ENCODE measurements at places on chromosomes 1 and 21.

- peaks cover 5% of the 10 kb centered on the region for H3K27me3 ChIP-seq
- DNase-seq: peak; percentile 93
- peaks cover 6% of the 10 kb centered on the region for H3K36me3 ChIP-seq
- H3K4me3 ChIP-seq: peak overlapping the region; percentile 98
Observed at GRCh38 chr1:172532183-172532699, 709 bp upstream of the SUCO start.

DNA sequence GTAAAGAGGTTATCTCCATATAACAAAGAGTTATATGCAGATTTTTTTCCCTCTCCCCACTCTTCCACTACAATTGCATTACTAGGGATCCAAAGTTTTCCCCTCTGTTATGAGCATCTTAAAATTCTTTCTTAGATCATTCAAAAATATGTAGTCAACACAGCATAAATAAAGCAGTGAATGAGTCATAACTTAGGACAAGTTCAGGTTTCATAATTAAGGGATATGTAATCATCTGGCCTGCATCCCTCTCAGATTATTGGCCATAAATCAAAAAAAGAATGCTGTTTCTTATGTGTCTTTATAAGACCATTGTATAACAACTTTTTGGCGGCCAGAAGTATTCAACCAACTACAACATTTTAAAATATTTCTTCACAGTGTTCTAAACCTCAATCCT lies 1526.1 kb downstream of the KCNT2 start:
- no peak for DNase-seq
- H3K36me3 ChIP-seq: no peaks in the 10 kb centered on the region
- H3K27ac ChIP-seq: no peak overlapping the region
- no peak overlapping the region for H3K4me3 ChIP-seq

- no peaks in the 10 kb centered on the region for H3K36me3 ChIP-seq
- H3K27me3 ChIP-seq: peaks cover 4% of the 10 kb centered on the region
- H3K4me3 ChIP-seq: no peak overlapping the region
- H3K4me1 ChIP-seq: no peaks in the 10 kb centered on the region
Observed at GRCh38 chr1:163399976-163400601, 78.3 kb downstream of the NUF2 start.

DNA sequence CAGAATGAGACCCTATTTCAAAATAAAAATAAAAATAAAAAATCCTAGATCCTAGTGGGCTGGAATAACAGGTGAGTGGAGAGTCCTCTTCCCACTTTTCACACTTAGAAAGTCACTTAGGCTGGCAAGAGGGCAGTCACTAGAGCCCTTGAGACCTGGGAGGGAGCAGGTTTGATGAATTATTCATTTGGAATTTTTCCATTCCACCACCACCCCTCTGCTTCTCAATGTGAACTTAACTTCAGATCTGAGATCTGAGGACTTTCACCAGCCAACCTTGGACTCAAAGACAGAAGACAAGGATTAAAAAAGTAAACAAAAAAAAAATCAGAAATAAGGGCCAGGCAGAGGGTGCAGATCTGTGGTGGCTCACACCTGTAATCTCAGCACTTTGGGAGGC lies 16.5 kb downstream of the AKR7A3 start:
- no peak overlapping the region for H3K4me3 ChIP-seq
- no peak overlapping the region for H3K27ac ChIP-seq
- no peaks in the 10 kb centered on the region for H3K36me3 ChIP-seq
- peaks cover 5% of the 10 kb centered on the region for H3K4me1 ChIP-seq
- DNase-seq: no peak

- no peak overlapping the region for H3K4me3 ChIP-seq
- H3K4me1 ChIP-seq: no peaks in the 10 kb centered on the region
- H3K27ac ChIP-seq: no peak overlapping the region
- H3K36me3 ChIP-seq: no peaks in the 10 kb centered on the region
- no peak for DNase-seq
- H3K27me3 ChIP-seq: no peaks in the 10 kb centered on the region
Observed at GRCh38 chr21:36820176-36821031, 121.5 kb downstream of the SIM2 start.

GRCh38 chr1:152884085-152884484 lies 6.0 kb downstream of the SMCP start:
- no peak overlapping the region for H3K27ac ChIP-seq
- peaks cover 4% of the 10 kb centered on the region for H3K27me3 ChIP-seq
- H3K4me3 ChIP-seq: no peak overlapping the region

- no peaks in the 10 kb centered on the region for H3K4me1 ChIP-seq
- H3K4me3 ChIP-seq: no peak overlapping the region
- no peak overlapping the region for H3K27ac ChIP-seq
- H3K27me3 ChIP-seq: peaks cover 30% of the 10 kb centered on the region
- H3K36me3 ChIP-seq: no peaks in the 10 kb centered on the region
Observed at GRCh38 chr1:157086299-157086698, 13.3 kb downstream of the ETV3L start.

- DNase-seq: no peak
- H3K27ac ChIP-seq: no peak overlapping the region
- no peaks in the 10 kb centered on the region for H3K4me1 ChIP-seq
Observed at GRCh38 chr1:238648296-238648695, 738.1 kb upstream of the CHRM3 start.

DNA sequence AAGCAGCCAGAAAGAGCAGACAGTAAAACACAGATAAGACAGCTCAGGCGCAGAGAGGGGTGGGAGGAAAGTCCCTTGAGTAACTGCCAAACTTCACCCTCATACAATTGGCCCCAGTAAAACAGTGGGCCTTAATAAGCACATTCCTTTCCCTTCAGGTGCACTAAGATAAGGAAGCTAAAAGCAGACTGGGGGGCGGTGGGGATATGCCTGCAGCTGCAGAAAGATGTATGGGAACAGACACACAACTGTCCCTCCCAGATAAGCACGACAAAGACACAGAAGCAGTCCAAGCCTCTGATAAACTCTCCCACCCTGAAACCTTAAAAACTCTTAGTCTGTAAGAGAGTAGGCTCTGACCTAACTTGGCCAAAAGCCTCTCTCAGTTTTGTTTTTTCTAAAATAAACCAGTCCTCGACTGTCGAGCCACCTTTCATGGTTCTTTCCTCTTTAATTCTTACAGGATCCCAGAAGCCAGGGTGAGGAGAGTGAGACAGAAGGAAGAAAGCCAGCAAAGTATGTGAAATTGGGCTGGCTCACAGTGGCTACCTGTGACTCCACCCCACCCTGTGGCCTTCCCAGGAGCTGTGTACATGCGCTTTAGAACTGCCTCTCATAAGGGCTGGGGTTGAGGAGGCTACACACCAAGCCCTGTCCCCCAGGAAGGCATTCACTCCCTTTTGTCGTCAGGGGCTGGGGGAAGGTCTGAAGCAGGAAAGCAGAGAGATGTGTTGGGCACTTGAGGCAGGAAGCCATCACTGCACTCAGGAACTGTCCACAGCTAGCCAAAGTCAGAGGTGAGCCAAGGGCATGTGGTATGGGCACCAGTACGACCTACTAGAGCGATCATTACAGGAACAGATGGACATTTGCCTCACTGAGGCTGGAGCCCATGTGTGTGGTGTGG lies 4.6 kb downstream of the PGLYRP4 start:
- no peaks in the 10 kb centered on the region for H3K36me3 ChIP-seq
- H3K4me1 ChIP-seq: peaks cover 48% of the 10 kb centered on the region
- no peak overlapping the region for H3K4me3 ChIP-seq
- H3K27ac ChIP-seq: no peak overlapping the region

GRCh38 chr1:46183079-46183847 lies 7.0 kb upstream of the P3R3URF start:
- no peak overlapping the region for H3K4me3 ChIP-seq
- peaks cover 13% of the 10 kb centered on the region for H3K4me1 ChIP-seq
- H3K27ac ChIP-seq: no peak overlapping the region
- DNase-seq: no peak

- peaks cover 18% of the 10 kb centered on the region for H3K27me3 ChIP-seq
- H3K4me1 ChIP-seq: peaks cover 53% of the 10 kb centered on the region
- peak within 1 kb of the TSS; percentile 98 for H3K27ac ChIP-seq
- H3K4me3 ChIP-seq: peak within 1 kb of the TSS; percentile 97
- peaks cover 25% of the 10 kb centered on the region for H3K36me3 ChIP-seq
Observed at GRCh38 chr1:113928941-113929749, at the start of gene HIPK1. Gene HIPK1, plus strand, starts transcription at chr1:113929324.

- H3K36me3 ChIP-seq: peaks cover 1% of the 10 kb centered on the region
- DNase-seq: no peak
- no peaks in the 10 kb centered on the region for H3K27me3 ChIP-seq
- H3K27ac ChIP-seq: no peak overlapping the region
- H3K4me3 ChIP-seq: no peak overlapping the region
- peaks cover 32% of the 10 kb centered on the region for H3K4me1 ChIP-seq
Observed at GRCh38 chr1:165853528-165854075, 26.2 kb downstream of the UCK2 start.

DNA sequence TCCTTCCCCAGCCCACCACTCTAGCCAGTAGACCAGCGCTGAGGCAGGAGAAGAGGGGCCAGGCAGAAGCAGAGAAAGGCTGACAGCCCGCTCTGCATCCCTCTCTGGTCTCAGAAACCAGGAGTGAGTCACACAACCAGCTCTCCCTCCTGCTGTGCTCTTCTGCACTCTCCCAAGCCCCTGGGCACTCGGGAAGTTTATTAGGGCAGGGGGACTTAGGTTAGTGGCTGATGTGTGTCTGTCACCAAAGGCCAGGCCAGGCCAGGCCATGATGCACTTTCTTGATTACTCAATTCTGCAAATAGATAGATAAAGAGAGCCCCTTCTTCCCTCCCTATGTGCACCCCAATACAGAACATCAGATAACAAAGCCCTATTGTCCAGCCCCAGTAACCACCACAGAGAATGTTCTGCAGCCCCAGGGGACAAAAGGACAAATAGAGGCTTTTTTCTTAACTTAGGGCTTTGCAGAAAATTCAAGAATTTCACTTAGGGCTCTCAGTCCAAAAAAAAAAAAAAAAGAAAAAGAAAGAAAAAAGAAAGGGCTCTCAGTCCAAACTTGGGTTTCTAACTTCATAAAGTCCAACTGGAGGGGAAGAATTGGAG lies 52.9 kb upstream of the CNTN2 start:
- H3K4me3 ChIP-seq: no peak overlapping the region
- DNase-seq: no peak
- peaks cover 37% of the 10 kb centered on the region for H3K27me3 ChIP-seq

- no peak overlapping the region for H3K27ac ChIP-seq
- H3K4me1 ChIP-seq: peaks cover 6% of the 10 kb centered on the region
- H3K36me3 ChIP-seq: no peaks in the 10 kb centered on the region
- peaks cover 1% of the 10 kb centered on the region for H3K27me3 ChIP-seq
- H3K4me3 ChIP-seq: no peak overlapping the region
- DNase-seq: peak; percentile 81
Observed at GRCh38 chr1:210584439-210585113, 255.9 kb downstream of the HHAT start.

GRCh38 chr1:106055855-106056254 lies 1000.6 kb upstream of the PRMT6 start:
- DNase-seq: no peak
- H3K4me3 ChIP-seq: no peak overlapping the region
- H3K36me3 ChIP-seq: no peaks in the 10 kb centered on the region
- H3K27ac ChIP-seq: no peak overlapping the region

GRCh38 chr1:169608226-169608625 lies 21.7 kb downstream of the SELP start:
- no peaks in the 10 kb centered on the region for H3K27me3 ChIP-seq
- DNase-seq: no peak
- peaks cover 6% of the 10 kb centered on the region for H3K36me3 ChIP-seq
- no peak overlapping the region for H3K27ac ChIP-seq
- no peak overlapping the region for H3K4me3 ChIP-seq

GRCh38 chr1:239922778-239923522 lies 168.7 kb upstream of the FMN2 start:
- H3K27ac ChIP-seq: no peak overlapping the region
- no peak for DNase-seq
- no peaks in the 10 kb centered on the region for H3K36me3 ChIP-seq
- no peaks in the 10 kb centered on the region for H3K27me3 ChIP-seq
- no peaks in the 10 kb centered on the region for H3K4me1 ChIP-seq

- peaks cover 26% of the 10 kb centered on the region for H3K4me1 ChIP-seq
- peaks cover 33% of the 10 kb centered on the region for H3K36me3 ChIP-seq
- no peak overlapping the region for H3K27ac ChIP-seq
- DNase-seq: no peak
- no peaks in the 10 kb centered on the region for H3K27me3 ChIP-seq
Observed at GRCh38 chr21:43912500-43912899, 47.5 kb downstream of the AGPAT3 start.

- no peak for DNase-seq
- no peak overlapping the region for H3K4me3 ChIP-seq
- H3K27me3 ChIP-seq: no peaks in the 10 kb centered on the region
- H3K27ac ChIP-seq: no peak overlapping the region
Observed at GRCh38 chr21:25557180-25557579, 50.1 kb downstream of the MRPL39 start.

DNA sequence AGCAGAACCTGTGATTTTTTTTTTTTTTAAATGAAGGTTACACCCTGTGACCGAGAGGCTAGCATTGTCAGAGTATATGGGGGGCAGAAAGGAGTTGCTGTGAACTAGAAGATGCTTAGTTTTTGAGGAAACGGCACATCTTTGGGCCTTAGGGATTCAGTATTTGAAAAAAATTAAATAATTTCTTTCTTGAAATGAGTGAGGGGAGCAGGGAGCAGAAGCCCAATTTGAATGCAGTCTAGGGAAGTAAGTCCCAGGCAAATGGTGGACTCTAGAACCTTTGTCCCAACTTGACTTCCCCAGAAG lies 42.9 kb downstream of the PEX14 start:
- peaks cover 27% of the 10 kb centered on the region for H3K36me3 ChIP-seq
- H3K27ac ChIP-seq: no peak overlapping the region
- H3K27me3 ChIP-seq: no peaks in the 10 kb centered on the region
- H3K4me1 ChIP-seq: peaks cover 74% of the 10 kb centered on the region
- DNase-seq: no peak
- H3K4me3 ChIP-seq: no peak overlapping the region

DNA sequence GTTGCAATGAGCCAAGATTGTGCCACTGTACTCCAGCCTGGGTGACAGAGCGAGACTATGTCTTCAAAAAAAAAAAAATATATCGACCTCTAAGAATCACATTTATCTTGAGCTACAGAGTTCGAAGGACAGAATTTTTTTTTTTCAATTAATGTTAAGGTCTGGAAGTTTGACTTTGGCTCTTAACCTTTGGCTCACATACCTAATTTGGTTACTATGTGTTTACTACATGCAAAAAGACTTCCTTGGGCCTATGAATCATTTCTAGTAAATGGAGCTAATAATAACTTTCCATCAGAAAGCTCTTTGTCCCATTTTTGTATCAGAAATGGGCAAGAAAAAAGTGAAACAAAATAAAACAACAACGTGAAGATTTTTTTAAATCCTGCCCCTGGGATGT lies 351.2 kb downstream of the SMYD3 start:
- peaks cover 2% of the 10 kb centered on the region for H3K36me3 ChIP-seq
- no peak overlapping the region for H3K27ac ChIP-seq
- no peaks in the 10 kb centered on the region for H3K4me1 ChIP-seq
- no peak overlapping the region for H3K4me3 ChIP-seq
- H3K27me3 ChIP-seq: no peaks in the 10 kb centered on the region

DNA sequence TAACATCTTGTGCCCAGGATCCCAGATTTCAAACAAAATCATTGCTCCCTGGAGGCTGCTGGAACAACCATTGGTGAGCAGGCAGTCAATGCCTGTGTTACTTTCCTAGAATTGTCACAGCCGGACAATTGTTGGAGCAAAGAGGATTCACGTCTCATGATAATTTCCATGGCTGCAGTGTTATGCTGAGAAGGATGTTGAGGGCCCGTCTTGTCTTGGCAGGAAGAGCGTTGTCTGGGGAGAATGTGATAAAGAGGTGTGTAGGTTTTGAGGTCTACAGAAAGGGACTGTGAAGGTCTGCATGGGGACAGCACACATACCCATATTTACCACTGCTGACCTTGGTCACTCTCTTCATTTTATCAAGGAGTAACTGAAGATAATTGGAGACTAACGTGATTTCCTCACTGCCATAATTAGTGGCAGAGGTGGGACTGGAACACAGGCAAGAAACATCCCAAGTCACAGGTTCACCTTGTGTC lies 6.3 kb downstream of the MECR start:
- DNase-seq: no peak
- no peaks in the 10 kb centered on the region for H3K36me3 ChIP-seq
- H3K27me3 ChIP-seq: no peaks in the 10 kb centered on the region
- H3K4me1 ChIP-seq: peaks cover under 1% of the 10 kb centered on the region
- no peak overlapping the region for H3K4me3 ChIP-seq
- H3K27ac ChIP-seq: no peak overlapping the region

Measured in activated naive CD4-positive, alpha-beta T cell treated with anti-CD3 and anti-CD28 coated beads, Interleukin-2, amount 10 ng/mL, durations not matched to agents 7 days and 5 days (primary cell).